Psoas muscle (tissue), 8 donors: ENCODE measurements at places on chromosomes 4 and X.

GRCh38 chr4:163127621-163128020 is 39.1 kb downstream of the NAF1 start:
- no peak for DNase-seq

GRCh38 chr4:141028024-141028529 is 105.2 kb downstream of the RNF150 start:
- no peak for DNase-seq

DNA sequence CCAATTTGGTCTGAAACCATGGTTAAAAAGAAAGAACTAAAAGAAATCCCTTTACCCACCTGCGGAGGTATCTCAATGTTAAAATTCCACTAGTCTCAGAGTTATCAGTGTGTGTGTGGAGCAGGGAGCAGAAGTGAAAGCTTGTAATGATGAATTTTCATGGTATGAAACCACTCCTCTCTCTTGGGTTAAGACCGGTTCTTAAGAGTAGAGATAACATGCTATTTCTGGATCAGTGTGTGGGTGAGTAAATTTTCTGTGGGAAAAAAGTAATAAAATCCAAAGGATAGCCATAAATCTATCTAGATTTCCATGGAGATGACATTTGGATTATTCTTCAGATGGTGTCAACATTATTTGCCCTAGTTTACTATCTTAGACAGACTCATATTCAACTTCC is 3.2 kb downstream of the FGF13 start:
- no peak for DNase-seq

- peak; percentile 77 for DNase-seq
Measured at GRCh38 chr4:37715889-37716402, 29.8 kb upstream of the RELL1 start.

DNA sequence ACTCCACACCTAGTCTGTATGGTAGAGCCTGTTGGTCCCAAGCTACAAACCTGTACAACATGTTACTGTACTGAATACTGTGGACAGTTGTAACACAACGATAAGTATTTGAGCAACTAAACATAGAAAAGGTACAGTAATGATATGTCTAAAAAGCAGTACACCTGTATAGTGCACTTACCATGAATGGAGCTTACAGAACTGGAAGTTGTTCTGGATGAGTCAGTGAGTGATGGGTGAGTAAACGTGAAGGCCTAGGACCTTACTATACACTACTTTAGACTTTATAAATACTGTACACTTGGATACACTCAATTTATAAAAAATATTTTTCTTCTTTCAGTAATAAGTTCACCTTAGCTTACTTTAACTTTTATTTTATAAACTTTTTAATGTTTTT is 104.0 kb downstream of the TMA16 start:
- no peak for DNase-seq
